ENCODE measurements at places on chromosomes 2 and 18. TPM values are rescaled to one million over a fixed set of nuclear protein-coding genes. Genes with fewer than 3 reads are reported as not detected.

GALR1 gene
- 0.72 TPM for total RNA-seq

WDSUB1 gene
- 11.5 TPM for total RNA-seq

DNA sequence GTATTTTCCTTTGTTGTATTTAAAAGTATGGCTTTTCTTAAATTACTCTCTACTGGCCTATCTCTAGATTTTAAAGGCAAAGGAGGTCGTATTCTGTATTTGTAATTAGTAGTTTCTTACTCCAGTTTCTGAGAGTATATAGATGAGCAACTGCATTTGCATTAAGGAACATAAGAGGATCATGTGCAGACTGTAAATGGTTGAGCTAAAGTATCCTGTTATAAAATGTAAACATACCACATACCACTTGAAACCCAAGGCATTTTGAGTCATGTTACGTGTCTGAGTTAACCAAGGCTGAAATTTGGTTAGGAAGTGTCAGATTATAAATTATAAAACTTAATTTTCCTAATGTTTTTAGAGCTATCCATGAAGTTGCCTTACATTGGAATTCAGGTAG is 76.3 kb downstream of the GPD2 start:
- no peak for DNase-seq

DNA sequence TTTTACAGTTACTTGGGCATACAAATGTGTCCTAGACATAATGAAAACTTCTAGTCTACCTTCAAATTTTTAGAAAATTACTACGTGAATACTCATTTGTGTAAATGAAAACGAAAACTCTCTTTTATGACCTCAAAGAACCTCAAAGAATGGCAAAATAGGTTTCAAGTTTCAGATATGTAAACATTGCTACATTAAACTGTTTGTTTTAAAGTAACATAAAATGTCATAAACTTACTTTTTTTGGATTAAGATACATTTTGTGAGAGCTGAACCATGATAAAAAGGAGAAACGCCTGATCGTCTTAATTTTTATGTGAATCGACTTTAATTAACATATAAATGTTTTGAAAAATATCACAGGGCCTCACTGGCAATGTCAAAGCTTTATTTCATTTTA is 91.4 kb downstream of the PPP1R1C start:
- DNase-seq = no peak

Data from spinal cord (tissue), 10 donors.